Inflammatory macrophage treated with lipopolysaccharide for 4 hours (primary cell): ENCODE measurements at places on chromosomes 3 and 15.

- DNase-seq, result no peak
Observed at GRCh38 chr3:127194601-127195187, 1.8 kb downstream of the PRR23E start.

GRCh38 chr3:14366915-14367823 lies 35.2 kb upstream of the SLC6A6 start:
- DNase-seq, result no peak

DNA sequence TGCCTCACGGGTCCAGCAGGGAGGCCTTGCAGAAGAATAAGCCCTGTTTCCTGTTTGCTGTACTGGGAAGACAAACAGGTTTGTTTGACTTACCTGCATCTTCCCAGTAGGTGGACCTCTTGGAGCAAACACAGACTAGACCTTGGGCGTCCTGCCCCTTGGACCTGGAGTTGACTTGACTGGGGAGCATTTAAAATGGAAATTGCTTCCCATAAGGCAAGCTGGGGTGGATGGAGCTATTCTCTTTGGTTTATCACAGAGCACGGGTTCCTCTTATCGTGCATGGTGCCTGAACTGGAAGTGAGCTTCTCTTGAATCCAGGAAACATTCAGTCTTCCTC lies 151.4 kb downstream of the RPLP1 start:
- DNase-seq, result no peak

DNA sequence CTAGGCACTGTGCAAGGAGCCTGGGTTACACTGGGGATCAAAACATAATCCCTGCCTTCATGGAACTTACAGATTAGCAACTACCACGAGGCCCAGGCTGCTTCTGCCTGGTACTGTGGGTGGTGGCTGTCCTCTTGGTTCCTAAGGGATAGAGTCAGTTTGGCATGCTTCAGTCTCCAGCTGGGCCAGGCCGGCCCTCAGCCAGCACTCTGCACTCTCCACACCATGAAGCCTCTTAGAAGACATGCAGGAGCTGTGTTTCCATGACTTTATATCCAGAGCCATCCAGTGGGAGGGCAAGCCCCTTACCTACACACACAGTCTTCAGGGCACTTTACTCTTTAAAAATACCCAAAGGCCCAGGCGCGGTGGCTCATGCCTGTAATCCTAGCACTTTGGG lies 54.4 kb downstream of the ATP1B3 start:
- no peak for DNase-seq

DNA sequence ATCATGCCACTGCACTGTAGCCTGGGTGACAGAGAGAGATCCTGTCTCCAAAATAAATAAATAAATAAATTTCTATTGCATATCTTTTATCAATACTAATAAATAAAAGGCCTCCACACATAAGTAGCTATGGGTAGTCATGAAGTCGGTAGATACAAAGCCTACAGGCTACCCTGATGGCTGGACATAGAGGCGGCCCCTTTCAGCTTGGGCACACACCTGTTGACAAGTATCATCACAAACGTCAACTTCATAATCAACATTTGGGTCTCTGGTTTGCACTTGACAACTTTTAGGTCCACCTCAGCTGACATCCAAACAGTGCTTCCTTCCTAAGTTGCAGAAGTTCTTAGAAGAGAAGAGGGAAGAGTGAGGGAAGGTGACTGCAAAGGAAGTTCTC lies 53.4 kb downstream of the ITGA11 start:
- no peak for DNase-seq

GRCh38 chr3:49222002-49222401 lies 50.6 kb downstream of the KLHDC8B start:
- DNase-seq, result no peak

DNA sequence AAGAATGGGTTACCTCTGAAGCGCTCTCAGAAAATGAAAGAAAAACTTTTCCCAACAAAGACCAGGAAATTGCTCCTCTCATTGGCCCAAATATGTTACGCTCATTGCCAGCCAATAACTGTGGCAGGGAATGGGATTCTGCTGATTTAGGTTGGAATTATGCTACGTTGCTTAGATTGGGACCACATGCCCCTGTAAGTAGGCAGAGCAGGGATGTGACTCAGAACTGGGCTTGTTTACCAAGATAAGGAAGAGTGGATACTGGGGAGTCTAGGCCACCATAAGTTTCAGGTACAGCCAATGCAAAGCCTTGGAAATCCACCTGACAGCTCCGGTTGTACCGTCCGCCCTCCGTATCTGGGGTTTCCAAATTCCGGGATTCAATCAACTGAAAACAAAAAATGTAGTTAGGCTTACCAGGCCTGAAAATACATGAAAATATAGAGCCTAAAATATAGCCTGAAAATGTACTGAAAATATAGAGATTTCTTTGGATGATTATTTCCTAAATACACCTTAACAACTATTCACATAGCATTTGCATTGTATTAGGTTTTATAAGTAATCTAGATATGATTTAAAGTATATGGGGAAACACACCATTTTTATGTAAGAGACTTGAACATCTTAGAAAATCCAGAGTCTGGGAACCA lies 1.5 kb upstream of the TCF12 start:
- no peak for DNase-seq

DNA sequence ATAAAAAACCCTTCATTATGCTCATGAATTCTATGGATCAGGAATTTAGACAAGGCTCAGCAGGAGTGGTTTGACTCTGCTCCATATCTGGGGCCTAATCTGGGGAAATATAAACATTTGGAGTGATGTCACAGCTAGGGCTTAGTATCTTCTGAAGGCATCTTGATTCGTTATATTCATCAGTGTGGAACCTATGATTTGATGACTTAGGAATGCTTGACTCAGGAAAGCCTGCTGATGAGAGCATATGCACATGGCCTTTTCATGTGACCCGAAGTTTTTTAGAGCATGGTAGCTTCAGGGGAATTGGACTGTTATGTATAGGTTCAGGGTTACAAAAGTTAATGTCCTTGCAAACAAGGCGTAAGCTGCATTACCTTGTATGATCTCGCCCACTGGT lies 184.9 kb upstream of the LRRC3B start:
- DNase-seq, result no peak

DNA sequence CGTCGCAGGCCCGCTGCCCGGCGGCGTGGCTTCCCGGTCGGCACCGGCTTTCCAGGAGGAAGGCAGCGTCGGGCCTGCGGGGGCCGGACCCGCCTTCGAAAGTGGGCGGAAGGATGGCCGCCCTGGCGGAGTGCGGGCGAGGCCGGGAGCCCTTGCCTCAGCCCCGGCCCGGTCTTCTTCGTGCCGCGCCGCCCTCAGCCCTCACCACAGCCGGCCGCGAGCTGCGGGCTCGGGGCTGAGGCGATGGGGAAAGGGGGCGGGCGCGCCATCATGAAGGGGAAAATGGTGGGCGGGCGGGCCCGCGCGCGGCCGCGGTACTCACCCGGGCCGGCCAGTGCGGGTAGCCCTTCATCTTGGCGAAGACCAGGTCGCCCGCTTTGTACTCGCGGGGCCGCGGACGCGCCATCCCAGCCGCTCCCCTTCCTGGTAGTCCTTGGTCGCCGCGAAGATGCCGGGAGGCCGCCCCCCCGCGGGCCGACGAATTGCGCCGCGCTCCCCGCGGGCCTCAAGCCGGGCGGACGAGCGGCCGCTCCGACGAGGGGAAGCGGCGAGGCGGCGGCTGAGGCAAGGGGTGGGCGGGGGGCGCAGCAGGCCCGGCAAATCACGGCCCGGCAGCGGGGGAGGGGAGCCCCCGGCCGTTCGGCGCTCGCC lies 489 bp downstream of the HDGFL3 start:
- DNase-seq, result no peak

GRCh38 chr3:12877040-12877439 lies 35.7 kb upstream of the RPL32 start:
- DNase-seq, result no peak

DNA sequence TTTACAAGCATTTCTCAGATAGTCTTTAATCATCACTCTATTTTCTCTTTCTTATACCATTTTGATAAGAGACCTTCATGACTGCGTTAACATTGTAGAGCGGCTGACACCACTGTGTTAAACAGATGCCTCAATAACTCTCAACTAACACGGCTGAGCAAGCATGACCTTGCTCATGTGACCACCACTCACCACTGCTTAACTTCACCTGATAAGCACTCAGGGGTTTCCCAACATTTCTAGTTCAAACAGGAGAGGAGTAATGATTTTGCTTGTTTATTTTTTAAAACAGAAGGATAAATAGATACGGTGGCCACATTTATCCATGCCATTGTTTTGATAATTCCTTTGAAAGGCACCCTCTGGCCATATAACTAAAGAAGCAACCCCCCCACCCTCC lies 37.7 kb upstream of the TMEM45A start:
- no peak for DNase-seq

- no peak for DNase-seq
Observed at GRCh38 chr3:51445544-51446280, 54.1 kb downstream of the DCAF1 start.

- no peak for DNase-seq
Observed at GRCh38 chr3:12759097-12759679, at the start of gene TMEM40. Gene TMEM40, minus strand, starts transcription at chr3:12759259. Its CDS starts 9,427 bp downstream, at chr3:12749832.
